Left cardiac atrium (tissue), 4 donors: ENCODE measurements at places on chromosomes 7 and 10.

DNA sequence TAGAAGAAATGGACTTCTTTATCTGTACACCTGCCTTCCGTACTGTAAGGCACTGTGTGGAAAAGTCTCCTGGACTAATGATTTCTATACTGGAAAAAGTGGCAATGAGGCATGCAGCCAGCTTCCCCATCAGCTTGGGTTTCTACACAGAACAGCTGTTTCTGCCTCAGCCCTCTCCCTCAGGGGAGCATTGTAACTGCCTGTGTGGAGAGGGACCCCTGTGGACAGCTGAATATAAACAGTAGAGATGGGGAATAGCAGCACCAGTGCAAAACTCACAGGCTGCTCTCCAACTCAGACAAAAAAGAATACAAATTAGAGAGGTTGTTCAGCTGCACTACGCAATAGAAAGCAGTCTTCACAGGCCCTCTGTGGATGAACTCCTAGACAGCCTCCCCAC is 451.3 kb upstream of the MBL2 start:
- no peak for DNase-seq

GRCh38 chr7:100065452-100066186 is 15.9 kb downstream of the ZNF3 start:
- no peak for DNase-seq

- DNase-seq = no peak
These were observed 529.5 kb upstream of the PCDH15 start for GRCh38 chr10:55330486-55330885.

- no peak for DNase-seq
These were observed 6.9 kb upstream of the VWDE start for GRCh38 chr7:12410523-12410922.

GRCh38 chr7:151727579-151728285 is 149.2 kb downstream of the PRKAG2 start:
- peak; percentile 84 for DNase-seq

DNA sequence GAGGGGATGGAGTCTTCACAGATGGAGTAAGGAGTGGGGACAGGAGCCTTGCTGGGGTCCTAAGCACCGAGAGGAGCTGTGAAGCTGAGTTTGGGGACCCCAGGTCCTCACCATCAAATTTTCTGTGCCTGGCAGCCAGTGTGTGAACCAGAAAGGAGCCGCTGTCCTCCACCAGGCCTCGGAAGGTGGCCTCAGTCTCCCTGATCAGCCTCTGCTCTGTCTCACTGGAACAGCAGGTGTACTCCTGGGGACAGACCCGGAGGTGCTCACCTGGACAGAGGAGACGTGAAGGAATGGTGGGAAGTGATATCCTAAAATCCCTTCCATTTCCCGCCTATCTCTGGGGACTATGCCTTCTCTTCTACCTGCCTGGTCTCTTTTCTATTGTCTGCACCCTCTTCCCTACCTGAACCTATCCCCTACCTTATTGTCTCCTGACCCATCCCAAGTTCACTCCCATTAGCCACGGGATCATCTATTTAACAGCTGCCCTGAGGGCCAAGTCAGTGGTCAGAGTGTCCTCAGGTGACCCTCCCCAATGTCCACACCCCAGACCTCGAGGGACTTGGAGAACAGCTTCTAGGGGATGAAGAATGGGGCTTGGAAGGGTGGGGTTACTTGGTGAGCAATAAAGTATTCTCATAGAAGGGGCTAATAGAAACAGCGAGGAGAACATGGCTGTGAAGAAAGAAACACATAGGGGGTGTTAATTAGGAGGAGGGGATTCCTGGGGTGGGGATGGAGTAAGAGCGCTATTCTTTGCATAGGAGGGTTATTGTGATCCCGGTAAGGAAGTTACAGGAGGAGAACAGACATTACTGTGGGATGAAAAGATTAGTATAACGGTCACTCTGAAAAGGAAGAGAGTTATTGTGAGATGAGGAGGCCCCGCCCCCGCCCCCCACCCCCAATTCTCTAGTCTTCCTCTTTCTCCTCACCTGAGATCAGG is 811 bp downstream of the GPC2 start:
- no peak for DNase-seq

GRCh38 chr7:128672927-128673517 is 930 bp downstream of the GARIN1A start:
- DNase-seq = no peak

DNA sequence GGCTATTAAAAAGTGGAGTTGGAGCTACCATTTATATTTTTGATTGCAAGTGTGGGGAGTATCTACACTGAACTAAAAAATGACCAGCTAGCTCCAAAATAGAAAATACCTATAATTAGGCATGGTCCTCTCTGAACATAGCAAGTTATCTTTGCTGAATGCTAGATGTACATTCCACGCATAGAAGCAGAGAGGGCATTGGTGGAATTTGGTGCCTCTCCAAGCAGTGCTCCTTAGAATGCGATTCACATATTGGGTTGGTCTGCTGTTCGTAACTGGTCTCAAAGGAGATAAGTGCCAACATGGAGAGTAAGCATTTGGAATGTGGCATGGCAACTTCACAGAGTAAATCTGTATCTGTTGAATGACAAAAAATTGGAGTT is 196.2 kb downstream of the PTN start:
- DNase-seq = no peak

- DNase-seq = no peak
These were observed 2.3 kb downstream of the FBXO24 start for GRCh38 chr7:100588438-100588837.

- no peak for DNase-seq
These were observed 2.1 kb upstream of the ADAM8 start for GRCh38 chr10:133278577-133279265.

DNA sequence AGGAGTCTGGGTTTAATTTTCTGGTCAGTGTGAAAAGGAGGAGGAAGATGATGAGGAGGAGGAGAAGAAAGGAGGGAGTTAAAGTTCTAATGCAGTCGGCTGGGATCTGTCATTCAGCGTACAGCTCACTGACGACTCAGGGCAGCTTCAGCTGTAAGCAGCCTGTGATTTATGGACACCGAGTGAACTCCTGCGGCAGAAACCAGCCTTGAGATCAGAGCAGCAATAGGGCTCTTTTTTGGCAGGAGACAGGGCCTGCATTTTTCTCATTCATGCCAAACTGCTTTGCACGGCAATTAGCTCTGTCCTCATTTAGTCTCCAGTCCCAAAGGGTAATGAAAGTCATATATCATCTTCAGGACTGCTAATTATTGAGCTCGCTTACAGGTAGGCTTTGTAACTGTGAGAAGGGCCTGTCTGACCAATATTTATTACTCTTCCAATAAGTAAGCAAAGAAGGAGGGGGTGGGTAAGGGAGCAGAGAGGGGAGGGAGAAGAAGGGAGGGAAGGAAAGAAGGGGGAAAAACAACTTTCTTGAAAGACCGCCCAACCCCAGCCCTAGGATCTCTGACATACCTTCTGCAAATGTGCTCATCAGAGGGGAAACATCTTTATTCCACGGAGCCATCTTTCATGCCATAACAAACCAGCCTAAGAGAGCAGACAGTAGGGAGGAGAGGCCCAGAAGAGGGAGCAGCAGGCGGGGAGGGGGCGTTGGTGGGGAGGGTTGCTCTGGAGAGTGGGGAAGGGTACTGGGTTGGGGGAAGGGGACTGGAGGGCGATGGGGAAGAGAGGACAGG is 48.1 kb upstream of the COMTD1 start:
- DNase-seq = no peak

DNA sequence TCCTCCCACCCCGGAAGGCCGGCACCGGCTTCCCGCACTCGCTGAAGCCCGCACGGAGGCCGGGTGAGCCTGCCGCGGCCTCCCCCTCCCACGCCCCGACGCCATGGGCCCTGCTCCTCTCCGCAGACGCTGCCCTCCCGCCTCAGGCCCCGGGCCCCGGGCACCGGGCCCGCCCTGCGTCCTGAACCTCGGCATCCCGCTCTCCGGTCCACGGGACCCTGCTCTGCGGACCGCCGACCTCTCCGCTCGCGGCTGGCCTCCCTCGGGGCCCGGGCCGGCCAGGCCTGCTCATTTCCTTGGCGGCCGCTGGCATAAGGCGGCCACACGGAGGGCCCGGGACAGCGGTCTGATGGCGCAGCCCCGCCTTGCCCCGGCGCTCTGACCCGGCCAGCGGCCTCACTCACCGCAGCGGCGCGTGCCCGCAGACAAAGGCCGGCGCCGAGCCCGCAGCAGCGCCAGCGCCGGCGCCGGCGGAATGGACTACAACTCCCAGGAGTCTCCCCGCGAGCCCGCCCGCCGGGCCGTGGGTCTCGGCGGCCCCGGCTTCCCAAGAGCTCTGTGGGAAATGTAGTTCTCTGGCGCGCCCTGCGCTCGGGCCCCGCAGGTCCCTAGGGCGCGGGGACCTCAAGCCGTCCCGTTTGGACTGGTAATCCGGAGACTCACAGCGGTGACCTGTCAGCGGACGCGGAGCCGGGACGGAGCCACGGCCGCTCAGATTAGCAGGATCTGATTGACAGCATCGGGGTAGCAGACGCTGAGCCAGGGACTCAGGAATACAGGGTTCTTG is at the start of gene ZNF32:
Gene ZNF32 (minus strand): TSS at position 484 of the 787 bp plus-strand sequence. CDS start 2,748 bp downstream, outside the sequence.
- peak; percentile 89 for DNase-seq

GRCh38 chr7:81944058-81944457 is 174.2 kb upstream of the HGF start:
- DNase-seq = no peak

- DNase-seq = no peak
These were observed 6.5 kb upstream of the CPED1 start for GRCh38 chr7:120981888-120982615.

DNA sequence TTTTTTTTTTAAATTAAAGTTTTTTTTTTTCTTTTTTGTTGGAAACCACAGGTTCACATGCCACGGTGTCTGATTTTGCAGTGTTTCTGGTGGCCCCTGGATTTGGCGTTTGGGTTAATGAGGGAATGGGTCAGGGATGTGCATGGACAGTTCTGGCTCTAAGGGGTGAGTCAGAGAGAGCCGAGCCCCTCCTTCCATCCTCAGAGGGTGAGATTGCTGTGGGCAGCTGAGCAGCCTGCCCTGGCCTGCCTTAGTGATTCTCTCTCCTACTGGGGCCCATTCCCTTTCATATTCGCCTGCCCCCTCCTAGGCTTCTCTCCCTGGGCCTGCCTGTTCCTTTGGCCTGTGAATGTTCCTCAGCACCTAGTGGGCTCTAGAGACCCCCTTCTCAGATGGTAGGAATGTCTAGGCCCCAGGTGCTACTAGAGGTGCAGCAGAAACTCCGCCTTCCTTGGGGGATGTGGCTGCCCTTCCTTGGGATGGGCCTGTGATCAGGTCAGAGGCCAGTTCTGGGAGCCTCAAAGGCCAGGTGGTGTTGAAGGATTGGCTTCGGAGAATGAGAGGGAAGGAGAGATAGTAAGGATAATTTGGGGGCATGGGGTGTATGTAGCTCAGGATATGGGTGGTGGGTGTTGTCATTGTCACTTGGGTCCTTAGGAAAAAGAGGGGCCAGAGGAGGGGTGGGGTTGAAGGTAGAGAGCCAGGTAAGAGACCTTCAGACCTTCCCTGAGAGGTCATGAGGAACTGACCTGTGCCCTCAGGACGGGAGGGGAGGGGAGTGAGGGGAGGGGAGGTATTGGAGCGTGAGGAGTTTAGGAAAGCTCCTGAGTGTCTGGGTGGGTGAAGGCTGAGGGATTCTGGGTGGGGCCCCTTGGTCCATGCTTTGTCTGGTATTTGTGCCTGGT is 19.8 kb downstream of the TSPAN14 start:
- no peak for DNase-seq

DNA sequence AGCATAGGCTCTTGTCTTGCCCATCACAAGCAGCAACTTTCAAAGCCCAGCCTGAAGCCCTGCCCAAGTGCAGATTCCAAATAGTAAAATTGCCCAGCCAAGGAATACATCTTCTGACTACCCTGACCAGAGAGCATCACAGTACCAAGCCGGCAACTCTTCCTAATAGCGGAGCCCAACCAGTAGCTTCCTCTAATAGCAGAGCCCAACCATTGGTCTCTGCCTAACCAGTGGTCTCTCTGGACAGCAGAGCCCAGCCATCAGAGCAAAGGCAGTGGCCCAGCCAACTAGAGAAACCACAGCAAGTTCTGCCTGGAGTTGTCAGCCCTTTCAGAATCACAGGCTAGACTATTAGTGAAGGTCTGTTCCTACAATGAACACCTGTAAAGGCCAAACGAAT is 285.6 kb downstream of the HGF start:
- peak; percentile 66 for DNase-seq

GRCh38 chr10:104515678-104516199 is 125.4 kb upstream of the SORCS3 start:
- DNase-seq = no peak

DNA sequence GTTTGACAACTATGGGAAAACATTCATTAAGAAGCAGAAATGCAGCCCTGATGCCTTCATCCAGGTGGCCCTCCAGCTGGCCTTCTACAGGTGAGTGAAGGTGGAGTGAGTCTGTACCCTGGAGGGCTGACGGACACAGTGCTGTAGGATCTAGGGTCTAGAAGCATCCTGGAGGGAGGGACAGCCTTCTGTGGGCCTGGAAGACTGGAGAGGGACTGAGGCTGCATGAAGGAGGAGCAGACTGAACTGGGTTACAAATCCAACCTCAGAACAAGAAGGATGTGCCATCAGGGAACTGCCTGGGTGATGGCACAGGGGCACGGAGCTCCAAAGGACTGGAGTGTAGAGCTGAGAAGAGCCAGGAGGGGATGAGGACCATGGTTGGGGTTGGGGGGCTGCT is 27.5 kb upstream of the C10orf53 start:
- no peak for DNase-seq

DNA sequence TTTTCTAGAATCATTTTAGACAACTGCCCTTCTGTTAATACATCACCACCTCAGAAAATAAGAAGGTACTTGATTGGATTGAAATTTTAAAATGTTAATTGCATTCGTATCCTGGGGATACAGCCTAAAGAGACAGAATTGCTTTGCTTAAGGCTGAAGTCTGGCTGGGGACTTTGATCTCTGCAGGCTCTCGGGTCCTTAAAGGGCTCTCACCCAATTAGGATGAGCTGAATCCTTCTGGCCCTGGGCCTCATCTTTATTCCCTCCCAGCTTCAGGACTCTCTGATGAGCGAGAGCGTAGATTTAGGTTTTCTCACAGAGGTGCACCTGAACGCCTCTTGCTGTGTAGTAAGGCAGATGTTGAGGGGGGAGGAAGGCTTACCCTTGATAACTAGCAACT is 475.3 kb upstream of the C7orf33 start:
- DNase-seq = no peak

- DNase-seq = no peak
These were observed 66.3 kb upstream of the INHBA start for GRCh38 chr7:41769162-41769561.

DNA sequence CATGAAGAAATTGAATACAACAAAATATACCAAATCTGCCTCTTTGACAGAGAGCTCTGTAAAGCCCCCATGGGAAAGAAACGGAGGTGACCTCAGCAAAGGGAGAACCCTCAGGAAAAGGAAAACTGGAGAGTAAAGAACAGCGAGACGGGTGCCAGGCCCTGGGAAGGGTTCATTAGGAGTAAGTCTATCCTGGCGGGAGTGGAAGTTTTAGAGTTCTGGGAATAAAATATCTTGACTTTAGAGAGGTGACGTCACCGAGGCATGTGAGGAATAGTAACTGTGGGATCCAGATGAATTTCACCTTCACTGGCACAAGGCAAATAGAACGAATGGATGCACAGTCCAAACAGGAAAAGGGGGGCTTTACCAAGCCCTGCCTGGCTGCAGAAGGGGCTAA is 362.8 kb upstream of the IGFBP3 start:
- no peak for DNase-seq
